ENCODE measurements at places on chromosomes 4 and X. TPM values are rescaled to one million over a fixed set of nuclear protein-coding genes. Genes with fewer than 3 reads are reported as not detected.

GRCh38 chr4:15847746-15848145 is 69.6 kb downstream of the CD38 start:
- DNase-seq = no peak

- no peak for DNase-seq
These were observed 141.8 kb downstream of the MXRA5 start for GRCh38 chrX:3204606-3205005.

GRCh38 chr4:54823616-54824015 is 165.9 kb downstream of the KIT start:
- DNase-seq = no peak

DNA sequence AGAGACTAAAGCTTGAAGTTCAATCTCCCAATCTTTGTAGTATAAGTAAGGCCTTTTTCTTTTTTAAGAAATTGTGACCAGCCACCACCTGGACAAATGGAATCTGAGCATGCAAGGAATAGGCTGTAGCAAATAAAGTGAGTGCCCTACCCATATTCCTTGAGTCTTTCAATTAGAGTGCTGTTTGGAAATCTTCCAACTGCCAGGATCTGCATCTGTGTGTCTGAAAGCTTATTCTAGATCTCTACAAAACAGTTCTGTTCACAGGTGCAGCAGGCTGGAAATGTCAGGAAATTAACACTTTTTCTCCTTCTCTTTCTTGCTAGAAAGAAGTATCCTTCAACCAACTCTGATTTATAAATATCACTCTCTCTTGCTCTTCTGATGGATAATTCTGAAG is 76.7 kb upstream of the NDST3 start:
- no peak for DNase-seq

GRCh38 chr4:96713271-96713850 is 873.5 kb downstream of the PDHA2 start:
- no peak for DNase-seq

PDLIM5 gene
- total RNA-seq = 147 TPM

ZNF157 gene
- not detected for total RNA-seq

DNA sequence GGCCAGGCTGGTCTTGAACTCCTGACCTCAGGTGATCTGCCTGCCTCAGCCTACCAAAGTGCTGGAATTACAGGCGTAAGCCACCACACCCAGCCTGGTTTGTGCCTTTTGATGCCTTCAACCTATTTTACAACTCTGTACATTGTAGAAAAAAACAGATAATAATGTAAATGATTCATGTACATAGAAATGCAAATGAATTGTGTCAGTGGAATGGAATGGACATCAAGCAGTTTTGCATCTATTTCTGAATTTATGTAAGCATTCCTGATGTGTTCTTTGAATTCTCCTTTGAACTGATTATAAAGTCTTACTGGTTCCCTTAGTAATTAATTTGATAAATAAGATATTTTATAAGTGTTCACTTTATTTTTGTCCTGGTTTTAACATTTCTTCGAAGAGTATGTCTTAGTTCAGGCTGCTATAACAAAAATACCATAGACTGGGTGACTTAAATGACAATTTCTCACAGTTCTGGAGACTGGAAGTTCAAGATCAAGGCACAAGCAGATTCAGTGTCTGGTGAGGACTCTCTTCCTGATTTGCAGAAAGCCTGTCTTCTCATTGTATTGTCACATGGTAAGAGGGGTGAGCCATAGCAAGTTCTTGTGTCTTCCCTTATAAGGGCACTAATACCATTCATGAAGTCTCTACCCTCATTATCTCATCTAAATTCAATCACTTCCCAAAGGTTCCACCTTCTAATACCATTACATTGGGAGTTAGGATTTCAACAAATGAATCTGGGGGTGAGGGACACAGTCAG is 162.2 kb upstream of the S100G start:
- peak; percentile 11 for DNase-seq

DNA sequence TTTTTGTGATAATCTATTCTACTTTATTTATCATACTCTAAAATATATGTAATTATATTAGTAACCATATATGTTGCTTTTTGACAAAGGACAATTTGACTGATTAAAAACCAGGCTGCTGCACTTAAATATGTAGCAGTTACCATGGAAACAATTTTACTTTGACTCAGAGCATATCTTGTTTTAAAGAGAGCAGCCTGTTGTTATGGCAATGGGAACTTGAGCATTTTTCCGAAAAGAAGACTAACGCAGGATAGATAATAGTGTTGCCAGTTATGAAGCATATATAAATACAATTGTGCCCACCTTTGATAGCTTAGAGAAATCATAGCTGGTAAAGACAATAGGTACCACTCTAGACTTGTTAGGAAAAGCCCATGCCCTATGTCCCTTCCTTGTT is 283.0 kb downstream of the GASK1B start:
- no peak for DNase-seq

DNA sequence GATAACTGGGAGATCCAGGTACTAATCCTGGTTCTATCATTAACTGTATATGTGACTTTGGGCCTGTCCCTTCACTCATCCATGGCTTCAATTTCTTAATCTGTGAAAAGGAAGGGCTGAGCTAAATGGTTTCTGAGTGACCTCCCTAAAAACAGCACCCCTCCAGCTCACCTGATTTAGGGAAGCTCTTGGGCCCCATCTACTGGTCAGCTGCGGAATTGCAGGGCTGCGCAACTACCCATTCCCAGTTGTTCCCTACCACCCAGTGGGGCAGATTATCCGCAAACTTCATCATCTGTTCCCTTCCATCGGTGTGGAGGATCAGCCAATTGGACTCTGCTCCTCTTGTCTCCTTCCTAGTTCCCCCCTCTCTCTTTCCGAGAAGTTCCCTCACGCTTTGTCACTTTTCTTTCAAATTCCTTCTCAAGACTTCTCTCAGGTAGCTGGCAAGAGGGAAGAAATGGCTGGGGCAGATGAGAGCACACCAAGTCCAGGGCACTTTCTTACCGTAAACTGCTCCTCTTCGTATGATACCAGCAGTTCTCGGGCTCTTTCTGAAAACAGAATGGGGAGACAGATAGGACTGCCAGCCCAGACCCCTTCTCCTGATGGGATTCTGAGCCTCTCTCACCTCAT is 5.8 kb downstream of the LAS1L start:
- DNase-seq = no peak

- no peak for DNase-seq
These were observed 20.6 kb upstream of the SUPT20HL2 start for GRCh38 chrX:24334461-24334860.

DNA sequence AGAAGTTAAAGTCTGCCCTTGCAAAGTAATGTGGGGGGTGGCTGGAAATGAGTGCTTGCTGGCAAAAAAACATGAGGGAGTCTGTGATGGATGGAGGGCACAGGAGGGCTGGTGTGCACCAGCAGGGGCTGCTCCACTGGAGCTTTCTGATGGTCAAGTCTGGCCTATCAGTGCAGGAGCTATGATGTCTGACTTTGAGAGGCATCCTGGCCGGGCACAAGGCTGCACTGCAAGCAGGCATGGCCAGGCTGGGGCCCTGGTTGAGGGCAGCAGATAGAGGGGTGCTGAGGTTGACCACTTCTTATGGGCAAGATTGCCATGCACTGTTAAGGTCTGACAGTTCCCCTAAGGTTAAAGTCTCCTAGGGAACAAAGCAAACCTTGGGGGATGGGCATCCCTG is 1140.2 kb downstream of the FAM133A start:
- no peak for DNase-seq

DNA sequence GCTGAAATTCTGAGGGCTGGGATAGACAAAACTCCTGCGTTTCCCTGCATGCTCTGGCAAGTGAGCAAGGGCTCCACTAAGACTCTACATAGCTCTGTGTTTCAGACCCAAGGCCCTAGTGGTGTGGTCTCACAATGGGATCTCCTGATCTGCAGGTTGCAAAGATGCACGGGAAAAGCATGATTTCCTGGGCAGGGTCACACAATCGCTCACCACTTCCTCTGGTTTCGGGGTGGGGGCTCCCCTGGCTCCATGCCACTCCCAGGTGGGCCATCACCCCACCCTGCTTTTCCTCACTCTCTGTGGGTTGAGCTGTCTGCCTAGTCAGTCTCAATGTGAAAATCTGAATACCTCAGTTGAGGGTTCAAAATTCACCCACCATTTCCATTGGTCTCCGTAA is 111.5 kb downstream of the KLF8 start:
- no peak for DNase-seq

DNA sequence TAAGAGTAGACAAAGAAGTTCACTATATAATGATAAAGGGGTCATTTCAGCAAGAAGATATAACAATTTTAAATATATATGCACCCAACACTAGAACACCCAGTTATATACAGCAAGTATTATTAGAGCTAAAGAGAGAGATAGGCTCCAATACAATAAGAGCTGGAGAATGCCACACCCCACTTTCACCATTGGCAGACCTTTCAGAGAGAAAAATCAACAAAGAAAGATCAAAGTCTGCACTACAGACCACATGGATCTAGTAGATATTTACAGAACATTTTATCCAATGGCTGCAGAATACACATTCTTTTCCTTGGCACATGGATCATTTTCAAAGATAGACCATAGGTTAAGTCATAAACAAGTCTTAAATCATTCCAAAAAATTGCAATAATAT is 479.7 kb upstream of the DIAPH2 start:
- no peak for DNase-seq

DNA sequence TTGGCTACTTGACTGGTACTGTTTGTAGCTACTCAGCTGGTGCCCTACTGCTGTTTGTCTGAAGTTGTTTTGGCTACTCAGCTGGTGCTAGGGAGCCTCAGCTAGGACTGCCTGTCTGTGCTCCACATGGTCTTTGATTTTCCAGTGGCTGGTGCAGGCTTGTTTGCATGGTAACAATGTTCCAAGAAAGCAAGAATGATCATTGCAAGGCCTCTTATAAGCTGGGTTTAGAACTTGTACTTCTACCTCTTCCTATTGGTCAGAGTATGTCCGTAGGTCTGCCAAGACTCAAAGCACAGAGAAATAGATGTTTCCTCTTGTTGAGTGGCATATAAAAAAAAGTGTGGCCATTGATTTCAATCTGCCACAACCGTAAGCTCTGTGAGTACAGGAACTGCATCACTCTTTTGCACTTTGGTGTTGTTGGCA is 17.6 kb downstream of the NFKB1 start:
- no peak for DNase-seq

GRCh38 chrX:10171249-10171648 is 14.5 kb downstream of the CLCN4 start:
- DNase-seq = no peak

DNA sequence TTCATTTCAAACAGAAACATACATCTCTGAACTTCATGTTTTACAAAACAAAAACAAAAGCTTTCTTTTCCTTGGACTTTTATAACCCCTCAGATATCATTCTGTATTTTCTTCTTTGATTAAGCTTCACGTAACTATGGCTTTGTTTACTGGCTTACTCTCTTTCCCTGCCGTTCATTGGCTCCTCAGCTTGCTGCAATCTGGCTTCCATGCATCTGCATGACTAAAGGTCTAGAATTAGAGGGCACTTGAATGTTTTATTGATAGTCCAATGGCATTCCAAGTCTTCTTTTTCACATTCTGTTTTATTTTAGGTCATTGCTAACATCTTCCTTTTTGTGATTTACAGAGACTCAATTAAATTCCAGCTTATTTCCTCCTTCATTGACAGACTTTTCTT is 487.6 kb downstream of the GRXCR1 start:
- DNase-seq = no peak

DNA sequence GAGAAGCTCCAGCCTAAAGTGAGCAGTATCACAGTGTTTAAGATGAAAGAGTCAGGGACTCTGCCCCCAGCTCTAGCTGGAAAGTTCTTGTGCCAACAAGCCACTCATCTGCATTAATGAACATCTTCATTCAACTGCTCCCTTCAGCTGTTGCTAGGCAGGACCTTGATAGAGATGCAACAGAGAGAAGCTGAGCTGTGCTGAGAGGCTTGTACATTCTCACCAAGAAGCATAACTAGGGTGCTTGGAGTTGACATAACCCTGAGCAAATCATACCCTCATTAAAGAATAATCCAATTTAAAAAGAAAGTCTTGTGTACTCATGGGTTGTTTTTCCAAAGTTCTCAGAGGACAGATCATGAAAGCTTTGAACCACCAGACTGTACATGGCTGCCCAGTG is 63.2 kb downstream of the ATXN3L start:
- no peak for DNase-seq

- no peak for DNase-seq
These were observed 19.9 kb upstream of the AR start for GRCh38 chrX:67523932-67524331.

LINC00632 gene
- 219 TPM for total RNA-seq

DNA sequence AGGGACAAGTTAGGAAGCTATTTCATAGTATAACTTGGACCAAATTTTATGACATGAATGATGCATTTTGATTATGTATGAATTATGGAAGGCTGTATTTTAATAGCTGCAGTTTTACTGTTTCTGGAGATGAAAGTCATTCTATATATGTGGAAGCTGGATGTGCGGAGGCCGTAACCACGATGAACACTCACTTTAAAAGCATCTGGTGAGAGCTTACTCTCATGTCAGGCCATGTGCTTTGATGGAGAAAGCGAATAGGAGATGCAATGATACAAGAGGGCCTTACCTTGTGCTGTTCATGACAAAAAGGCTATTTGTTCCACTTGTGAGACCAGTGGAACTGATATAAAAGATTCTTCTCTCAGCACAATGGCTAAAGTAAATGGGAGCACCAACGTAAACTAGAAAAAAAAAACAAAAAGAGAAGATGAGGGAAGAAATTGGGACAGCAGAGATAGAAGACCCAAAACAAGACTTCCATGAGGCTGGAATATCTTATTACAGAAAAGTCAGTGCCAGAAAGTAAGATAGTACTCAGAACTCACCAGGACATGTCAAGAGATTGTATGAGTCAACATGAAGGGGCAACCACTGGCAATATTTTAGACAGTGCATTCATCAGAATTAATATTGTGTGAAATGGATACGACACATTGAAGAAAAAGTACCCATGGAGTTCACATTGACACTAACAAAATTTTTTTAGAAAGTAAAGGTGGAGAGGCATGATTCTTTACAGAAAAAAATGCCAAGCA is 63.3 kb upstream of the GAB1 start:
- DNase-seq = no peak

GRCh38 chr4:823761-824460 is 2.0 kb downstream of the CPLX1 start:
- no peak for DNase-seq

DNA sequence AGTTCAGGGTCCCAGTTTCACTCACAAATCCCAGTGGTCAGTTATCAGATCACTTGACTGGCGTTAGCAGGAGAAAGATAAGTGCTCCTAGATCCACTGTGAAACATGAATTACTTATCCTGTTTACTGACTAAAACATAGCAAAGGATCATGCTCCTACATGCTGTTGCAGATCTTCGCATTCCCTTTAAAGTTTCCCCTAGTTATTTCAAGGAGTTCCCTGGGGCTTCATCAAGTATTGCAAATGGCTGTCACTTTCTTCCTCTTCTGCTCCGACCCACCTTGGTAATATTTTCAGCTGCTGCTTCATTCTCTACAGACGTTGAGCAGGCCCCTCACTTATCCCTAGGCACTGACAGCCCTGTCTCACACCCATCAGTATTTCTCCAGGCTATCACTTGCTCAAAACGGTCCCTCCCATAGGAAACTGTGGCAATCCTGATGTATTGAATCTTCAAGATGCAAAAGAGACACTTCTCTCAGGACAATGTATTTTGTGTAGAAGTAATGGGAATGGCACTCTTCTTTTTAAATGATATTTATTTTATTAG is 466.0 kb downstream of the INPP4B start:
- no peak for DNase-seq

Data from HFFc6 (cell line).